ENCODE measurements at places on chromosomes 5 and 9.

GRCh38 chr5:166320920-166321480 lies 1970.4 kb upstream of the WWC1 start:
- DNase-seq: no peak

- DNase-seq: no peak
These were observed 375 bp upstream of the C5orf24 start for GRCh38 chr5:134845335-134845851.

GRCh38 chr9:77575785-77576184 lies 72.3 kb downstream of the GNA14 start:
- DNase-seq: no peak

DNA sequence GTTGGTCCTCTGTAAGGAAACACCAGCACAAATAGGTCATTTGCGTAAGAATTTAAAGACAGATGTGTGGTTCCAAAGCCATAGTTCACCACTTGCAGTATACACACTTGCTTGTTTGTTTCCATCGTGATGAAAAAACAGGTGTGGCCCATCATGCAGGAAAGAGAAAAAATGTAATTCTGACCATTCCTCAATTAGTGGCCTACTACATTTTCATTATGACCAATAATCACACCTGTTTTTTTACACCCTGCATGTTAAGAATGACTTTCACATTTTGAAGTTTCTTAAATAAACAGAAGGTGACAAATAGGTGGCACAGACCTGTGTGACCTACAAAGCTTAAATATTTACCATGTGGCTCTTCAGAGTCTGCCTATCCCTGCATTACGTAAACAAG lies 2.2 kb upstream of the ICE1 start:
- DNase-seq: no peak

GRCh38 chr9:76681556-76681955 lies 82.7 kb upstream of the PCA3 start:
- no peak for DNase-seq

- no peak for DNase-seq
These were observed 203.6 kb downstream of the SNX18 start for GRCh38 chr5:54721116-54721515.

DNA sequence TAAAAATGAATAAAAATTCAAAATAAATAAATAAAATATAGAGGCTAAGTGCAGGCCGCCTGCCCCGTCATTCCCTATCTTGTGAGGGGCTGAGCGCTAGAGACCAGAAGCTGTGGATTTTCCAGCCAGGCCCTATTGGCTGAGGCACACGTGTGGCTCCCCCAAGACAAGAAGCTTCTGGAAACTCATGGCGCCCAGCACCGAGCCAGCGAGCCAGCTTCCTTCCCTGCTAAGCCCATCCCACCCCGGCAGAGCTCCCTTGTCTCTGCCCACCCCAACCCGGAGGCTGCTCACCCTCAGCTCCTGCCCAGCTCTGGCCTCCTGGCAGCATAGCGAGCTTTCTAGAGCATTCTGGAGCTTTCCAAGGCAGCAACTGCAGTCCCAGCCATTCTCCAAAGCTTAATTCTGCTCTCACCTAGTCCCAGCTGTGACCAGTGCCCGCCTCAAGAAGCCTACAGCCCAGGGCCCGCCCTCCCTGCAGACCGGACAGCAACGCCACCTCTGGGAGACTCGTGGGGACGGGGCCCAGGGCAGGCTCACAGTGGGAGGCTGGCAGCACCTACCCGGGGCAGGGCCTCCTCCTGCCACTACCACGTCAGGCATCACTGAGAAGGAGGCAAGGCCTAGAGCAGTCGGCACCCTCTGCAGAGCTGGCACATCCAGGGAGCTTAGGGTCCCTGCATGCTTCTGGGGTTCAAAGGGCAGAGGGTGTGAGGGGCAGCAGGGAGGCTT lies 23.2 kb upstream of the TMEM250 start:
- no peak for DNase-seq

DNA sequence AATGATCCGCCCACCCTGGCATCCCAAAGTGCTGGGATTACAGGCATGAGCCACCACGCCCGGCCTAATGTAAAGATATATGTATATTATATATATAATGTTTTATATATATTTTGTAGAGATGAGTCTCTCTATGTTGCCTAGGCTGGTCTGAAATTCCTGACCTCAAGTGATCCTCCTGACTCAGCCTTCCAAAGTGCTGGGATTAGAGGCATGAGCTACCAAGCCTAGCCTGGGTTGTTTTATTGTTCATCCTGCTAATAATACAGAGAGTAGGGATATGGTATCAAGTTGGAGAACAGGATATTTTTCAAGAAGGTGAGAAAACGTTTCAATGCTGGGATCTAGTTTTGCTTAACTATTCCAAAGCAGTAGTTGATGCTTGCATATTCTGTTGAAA lies 2.9 kb downstream of the SEC24A start:
- no peak for DNase-seq

DNA sequence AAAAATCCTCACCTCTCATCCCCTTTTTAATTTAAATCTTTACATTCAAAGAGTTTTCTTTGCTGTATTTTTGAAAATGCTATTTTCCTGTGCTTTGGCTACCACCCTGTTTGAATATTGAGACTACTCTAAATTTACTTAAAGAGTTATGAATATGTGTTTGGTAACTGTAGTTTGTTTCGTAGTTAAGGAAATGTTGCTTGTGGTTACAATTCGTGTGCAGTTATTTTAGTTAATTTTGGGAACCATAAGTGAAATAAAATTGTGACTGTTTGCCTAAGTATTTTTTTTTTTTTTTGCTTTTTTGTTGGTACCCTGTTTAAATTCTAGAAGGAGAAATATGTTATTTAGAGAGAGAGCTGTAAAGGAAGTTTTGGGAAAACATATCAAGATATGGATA lies 78.7 kb downstream of the XRCC4 start:
- no peak for DNase-seq

DNA sequence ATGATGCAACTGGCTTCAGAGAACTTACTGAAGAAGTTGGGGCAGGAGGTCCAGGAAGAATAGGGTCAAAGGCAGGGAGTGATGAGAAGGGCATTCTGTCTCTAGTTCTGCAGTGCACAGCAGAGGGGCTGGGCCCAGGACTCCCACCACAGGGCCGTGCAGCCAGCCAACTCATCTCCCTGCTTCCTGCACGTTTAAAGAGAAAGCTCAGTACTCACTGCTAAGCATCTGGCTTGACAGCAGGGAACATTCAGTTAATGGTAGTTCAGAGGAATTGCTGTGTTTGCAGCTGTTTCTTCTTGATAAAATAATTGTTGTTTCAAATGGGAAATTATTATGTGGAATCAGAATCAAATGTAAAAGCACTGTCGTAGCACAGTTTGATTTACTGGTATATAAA lies 25.6 kb upstream of the SCAMP1 start:
- DNase-seq: no peak

GRCh38 chr9:126240835-126241234 lies 85.8 kb upstream of the MVB12B start:
- no peak for DNase-seq

DNA sequence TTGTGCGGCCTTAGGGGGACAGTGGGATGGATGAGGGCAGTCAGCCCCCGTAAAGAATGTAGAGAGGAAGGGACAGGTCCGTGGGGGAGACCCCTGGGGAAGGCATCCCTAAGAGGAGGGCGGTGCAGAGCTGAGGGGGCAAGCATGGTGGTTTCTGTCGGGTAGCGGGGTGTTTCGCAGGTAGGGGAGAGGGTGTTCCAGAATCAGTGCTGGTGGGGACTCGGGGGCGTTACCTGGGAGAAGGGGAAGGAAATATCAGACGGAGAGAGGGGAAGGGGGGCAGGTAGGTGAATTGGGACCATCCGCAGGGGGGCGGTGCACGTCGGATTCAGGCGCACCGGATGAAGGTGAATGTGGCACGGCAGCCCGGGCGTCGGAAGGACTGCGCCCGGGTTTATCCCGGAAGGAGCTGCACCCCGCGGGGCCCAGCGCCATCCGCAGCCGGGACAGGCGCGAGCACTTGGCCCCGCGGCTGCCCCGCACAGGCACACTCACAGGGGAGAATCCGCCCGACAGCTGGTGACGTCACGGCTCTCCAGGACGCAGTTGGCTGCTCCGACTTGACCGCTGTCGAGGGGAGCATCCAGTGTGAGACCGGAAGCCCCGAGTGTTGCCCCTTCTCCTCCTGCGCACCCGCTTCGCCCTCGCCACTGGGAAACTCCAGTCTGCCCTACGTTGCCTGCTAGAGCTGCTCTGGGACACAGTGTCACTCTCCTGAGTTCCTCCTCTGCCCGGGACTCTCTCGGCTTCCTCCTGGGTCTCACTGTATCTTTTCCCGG lies 1.3 kb downstream of the CD72 start:
- peak; percentile 42 for DNase-seq

DNA sequence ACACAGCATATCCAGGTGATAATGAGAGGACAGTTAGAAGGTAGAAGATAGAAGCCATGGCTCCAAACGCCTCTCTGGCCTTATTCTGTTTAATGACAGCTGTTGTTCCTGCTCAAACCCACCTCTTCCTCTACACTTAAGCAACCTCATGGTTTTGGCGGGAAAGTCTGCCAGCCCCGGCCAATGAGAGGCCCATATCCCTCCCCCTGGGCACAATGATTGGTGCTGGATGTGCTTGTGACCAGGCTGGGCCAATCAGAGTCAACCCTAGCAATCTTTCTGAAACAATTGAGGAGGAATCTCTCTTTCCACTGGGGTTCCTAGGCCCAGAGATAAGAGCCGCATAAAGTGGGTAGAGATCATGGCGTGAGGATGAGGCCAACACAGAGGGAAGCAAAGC lies 4.8 kb upstream of the GFI1B start:
- DNase-seq: no peak

DNA sequence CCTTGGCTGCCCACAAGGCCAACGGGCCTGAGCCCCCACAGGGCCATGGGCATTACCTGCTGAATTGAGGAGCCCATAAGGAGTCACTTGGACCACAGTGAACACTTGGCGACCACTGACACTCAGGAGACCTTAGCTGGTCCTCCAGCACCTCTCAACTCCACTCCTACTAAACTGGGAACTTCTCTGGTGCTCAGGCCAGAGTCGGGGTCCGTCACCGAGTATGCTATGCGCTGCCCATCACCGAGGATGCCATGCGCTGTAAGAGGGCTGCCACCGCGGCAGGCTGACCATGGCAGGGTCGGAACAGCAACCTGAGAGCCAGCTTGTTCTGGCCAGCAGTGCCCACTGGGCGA lies 600 bp upstream of the SQSTM1 start:
- DNase-seq: no peak

DNA sequence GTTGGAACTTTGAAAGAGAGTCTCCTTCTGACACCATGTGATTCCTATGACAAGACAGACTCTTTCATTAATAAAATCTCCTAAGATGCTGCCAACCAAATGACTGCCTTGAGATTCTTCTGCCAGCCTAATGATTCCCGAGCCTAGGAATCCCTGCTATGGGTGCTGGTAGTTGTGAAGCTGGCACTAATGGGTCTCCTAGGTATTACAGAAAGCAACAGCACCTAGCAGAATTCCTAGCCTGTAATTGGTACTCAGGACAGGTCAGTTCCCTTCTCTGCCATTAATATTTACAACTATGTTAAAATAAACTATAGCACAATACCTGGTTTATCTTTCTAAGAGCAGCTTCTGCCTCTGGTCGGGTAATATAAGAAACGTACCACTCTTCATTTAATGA lies 19.3 kb downstream of the C5orf58 start:
- no peak for DNase-seq

DNA sequence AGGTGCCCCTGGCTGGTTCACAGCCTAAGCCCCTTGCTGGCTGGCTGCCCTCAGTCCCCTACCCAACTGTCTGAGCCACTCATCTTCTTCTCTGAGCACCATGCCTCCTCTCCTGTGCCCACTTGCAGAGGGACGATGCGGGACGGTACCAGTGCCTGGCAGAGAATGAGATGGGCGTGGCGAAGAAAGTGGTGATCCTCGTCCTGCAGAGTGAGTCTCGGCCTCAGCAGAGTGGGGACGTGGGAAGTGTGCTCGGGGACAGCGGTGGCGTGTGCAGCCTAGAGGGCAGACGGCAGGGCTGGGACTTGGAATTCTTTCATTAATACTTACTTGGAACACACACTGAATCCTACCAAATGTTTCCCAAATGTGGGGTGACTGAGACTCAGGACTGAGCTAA lies 34.3 kb upstream of the ASS1 start:
- no peak for DNase-seq

DNA sequence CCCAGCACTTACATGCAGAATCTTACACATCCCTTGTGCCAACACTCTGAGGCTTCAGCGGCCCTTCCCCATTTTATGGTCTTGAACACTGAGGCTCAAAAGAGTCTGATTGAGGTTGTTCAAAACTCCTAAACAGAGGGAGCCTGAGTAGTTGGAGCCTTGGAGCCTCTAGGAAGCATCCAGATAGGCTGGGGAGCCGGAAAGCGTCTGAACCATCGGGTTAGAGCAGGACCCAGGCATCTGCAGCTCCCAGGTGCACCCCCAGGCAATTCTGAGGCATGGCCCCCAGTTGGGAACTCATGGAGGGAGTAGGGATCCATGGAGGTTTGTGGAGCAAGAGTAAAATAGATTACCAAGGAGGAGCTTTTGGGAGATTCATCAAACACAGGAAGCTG lies 3.8 kb downstream of the OLFML2A start:
- no peak for DNase-seq

DNA sequence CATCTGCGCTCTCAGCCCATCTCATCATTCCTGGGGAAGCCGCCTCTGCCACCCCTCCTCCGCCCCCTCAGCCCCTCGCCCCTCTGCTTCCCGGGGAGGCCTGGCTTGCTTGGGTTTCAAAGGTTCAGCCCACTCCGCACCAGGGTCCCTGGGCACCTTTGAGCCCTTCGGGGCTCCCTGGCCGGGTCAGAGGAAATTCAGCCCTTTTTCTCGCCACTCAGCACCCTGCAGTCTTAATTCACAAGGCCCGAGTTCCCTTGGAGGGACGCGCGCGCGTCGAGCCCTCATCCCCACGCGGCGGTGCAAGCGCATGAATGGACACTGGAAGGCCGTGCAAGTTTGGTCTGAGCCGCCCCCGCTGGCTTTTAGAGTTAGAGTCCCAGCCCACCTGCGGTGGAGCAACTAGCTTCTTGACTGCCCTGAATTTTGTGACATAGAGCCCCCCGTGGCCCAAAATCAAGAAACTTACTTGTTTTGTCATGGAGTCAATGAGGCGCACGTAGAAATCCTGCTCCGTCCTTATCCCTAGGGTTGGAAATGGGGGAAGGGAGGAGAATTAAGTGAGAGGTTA lies 4.5 kb downstream of the EBF1 start:
- no peak for DNase-seq
